BJ (cell line): ENCODE measurements at places on chromosomes 6 and 20.
A peak's percentile ranks its signal among the peaks of the same experiment; 100 is the strongest.

GRCh38 chr6:90249034-90249433 lies 47.6 kb downstream of the BACH2 start:
- no peak for DNase-seq

DNA sequence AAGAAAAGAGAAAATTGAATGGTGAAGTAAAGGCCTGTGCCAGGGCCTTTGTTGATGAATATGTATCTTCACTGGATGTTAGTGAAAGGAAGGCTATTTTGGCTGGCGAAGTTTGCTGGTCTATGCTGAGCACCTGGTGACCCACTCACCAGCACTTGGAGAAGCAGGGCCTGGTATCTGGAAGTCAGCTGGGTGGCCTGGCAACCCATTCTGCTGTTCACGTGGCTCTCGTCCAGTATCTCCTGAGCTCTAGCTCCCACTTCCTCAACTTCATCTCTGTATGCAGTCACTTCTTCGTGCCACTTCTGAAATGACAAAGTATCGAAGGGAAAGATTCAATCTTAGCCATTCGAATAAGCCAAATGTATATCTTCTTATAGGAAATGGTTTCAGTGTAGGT lies 283.7 kb downstream of the SYNE1 start:
- no peak for DNase-seq

DNA sequence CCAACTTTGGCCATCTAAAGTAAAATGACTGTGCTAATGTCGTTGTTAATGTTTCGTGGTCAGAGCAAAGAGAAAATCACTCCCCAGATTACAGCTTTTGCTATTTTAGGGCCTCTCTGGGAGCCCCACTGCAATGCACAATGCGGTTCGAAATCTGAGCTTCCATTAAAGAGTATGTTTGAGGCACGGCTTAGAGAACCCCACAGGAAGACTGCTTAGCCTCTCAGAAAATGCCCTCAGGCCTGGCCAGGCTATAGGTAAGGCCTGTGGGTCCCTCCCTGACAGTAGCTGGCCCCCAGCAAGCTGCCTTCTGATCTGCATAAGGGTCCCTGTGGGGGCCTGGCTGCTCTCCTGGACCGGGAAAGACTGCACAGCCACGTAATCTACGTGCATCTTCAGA lies 274.6 kb downstream of the PTPRT start:
- DNase-seq: no peak

DNA sequence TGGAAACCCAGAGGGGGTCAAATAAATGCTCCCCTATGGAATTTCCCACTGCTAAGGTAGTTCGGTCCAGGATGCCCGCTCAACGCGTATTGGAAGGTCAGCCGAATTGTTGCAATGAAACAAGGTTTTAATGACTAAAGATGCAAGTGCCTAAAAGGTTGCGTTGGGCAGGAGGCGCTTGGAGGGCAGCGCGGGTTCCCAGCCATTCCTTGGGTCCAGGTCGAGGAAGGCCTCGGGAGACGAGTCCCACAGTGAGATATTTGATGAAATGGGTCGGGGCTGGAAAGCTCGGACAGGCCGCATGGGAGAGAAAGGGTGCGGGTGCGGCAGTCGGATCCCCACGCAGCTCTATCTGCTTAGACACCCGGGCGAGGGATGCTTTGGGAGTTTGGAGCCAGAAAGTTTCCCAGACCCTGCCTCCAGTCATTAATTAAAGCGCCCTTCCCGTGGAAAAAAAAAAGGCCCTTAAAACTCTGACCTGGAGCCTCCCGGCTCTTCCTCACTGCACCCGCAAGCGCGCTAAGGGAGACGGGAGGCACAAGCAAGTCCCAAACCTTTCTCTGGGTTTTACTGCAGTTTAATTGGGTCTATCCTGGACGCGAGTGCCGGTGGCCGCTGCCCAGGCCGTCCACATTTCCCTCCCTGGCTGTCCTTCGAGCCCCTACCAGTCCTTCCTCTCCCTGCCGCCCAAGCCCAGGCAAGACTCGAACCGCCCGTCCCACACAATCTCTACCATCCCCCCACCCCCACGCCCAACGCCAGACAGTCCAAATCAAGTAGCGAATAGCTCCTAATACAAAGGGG lies 24.2 kb downstream of the TFAP2A start:
- DNase-seq: no peak

- no peak for DNase-seq
Observed at GRCh38 chr6:15402406-15403045, 156.7 kb downstream of the JARID2 start.

DNA sequence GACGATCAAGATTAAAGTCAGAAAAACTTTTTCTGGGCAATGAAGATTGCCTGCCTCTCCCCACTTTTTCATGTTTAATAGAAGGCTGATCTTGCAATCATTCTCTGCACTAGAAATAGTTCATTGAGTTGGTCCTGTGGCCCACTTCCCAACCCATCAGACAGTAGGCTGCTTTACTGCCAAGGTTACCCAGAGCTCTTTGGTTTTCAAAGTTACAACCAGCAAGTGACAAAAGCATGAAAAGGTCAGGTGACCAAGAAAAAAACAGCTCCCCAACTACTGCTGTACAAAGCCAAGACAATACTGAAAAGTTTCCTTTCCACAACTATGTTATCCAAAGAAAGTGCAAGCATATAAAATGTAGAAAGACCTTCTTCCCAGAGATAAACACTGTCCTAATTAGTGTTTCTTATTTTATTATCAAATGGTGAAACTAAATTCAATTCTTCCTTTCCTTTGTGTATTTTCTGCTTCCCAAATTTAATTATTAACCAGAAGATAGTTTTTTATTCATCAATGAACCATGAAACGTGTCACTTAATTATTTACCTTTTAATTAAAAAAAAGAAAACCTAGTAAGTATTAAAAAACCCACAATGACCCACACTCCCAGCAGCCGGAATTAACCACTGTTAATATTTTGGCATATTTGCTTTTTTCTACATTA lies 16.6 kb downstream of the DNAAF9 start:
- DNase-seq: no peak

DNA sequence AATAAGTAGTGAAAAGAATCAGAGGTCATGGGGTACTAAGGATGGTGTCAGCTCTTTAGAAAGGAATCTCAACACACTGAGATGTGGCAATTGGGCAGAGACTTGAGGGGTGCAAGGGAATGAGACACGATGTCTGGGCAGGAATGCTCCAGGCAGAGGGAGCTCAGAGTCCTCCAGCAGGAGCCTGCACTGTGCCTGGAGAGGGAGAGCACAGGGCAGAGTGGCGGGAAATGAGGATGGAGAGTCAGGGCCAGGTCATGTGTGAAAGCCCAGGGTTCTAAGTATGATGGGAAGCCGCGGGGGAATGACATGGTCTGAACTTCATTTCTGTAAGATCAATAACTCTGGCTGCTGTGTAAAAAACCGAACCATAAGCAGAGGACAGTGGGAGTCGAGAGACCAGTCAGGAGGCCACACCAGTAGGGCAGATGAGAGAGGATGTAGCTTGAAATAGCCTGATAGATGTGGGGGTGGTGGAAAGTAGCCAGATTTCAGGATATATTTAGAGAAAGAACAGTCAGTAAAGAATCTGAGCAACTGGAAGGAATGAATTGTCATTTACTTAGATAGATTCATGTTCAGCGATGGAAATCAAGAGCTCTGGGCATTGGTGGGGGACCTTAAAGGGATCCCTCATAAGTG lies 133.4 kb upstream of the DTNBP1 start:
- no peak for DNase-seq

DNA sequence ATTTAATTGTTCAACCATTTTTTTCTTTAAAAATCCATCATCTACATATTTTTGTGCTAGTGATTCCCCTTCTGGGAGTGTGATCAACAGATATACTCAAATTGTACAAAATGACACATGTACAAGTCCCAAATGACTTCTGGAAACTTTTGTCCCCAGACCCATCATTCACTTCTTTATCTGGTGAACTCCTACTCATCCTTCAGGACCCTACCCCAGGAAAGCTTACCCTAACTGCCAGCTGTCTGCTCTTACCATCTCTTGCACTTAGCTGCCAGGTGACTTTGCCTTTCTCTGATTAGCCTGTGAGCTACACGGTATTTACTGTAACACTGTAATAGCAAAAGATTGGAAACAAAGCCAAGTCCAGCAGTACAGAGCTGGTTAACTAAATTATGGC lies 55.3 kb downstream of the JPH2 start:
- DNase-seq: no peak

DNA sequence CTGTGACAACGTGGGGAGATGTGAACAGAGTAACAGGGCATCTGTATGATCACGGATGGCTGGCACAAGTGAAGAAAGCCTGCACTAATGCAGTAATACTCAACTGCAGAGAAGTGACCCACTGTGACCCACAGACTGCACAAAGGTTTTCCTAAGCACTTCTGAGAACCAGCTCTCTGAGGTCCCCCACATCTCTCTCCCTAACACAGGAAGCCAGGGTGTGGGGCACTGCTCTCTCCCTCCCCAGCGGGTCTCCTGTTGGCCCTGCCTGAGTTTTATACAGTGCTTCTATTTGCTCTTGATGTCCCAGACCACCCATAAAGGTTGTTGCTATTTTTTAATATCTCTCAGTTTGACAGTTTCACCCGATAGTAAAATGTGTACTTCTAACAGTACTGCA lies 11.3 kb downstream of the APMAP start:
- DNase-seq: no peak

DNA sequence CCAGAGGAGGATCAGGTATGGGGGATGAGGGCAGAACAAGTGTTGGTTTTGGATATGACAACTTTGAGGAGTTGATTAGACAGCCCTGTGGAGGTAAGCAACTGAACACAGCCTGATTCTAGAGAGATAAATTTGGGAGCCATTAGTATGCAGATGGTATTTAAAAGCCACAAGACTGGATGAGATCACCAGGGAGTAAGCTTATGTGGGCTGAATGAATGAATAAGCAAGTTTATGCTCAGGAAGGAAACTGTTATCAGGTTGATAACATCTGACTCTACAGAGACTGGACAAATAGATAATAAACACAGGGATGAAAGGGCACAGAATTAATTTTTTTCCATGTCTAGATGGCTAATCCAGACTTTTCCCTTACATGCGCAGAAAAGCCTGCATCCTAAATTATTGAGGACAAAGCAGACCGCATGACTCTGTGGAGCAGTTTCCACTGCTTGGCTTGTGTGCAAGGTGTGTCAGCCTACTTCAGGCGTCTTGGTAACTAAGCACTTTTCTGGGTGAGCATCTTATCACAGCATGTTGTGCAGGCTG lies 150.6 kb downstream of the GJA10 start:
- DNase-seq: peak; percentile 57

DNA sequence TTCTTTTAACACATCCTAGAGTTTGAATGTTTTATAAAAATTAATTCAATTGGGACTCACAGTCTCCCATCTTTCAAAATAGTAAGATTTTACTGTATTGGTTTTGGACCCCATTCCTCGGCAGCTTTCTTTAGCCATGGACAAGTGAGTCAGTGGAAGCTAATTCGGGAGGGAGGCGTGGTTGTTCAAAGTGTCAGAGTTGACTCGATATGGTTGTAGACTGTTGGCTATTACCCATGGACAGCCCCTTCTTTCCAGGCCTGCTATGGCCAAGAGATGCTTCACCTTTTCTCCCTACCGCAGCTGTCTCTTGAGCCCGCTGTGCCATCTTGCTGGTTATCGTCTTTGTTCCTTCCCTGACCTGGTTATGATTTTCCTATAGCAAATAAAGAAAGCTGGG lies 243.0 kb downstream of the CD83 start:
- DNase-seq: no peak

GRCh38 chr20:35991142-35991771 lies 22.9 kb downstream of the CNBD2 start:
- no peak for DNase-seq

- no peak for DNase-seq
Observed at GRCh38 chr6:23823421-23823820, 302.6 kb upstream of the NRSN1 start.

DNA sequence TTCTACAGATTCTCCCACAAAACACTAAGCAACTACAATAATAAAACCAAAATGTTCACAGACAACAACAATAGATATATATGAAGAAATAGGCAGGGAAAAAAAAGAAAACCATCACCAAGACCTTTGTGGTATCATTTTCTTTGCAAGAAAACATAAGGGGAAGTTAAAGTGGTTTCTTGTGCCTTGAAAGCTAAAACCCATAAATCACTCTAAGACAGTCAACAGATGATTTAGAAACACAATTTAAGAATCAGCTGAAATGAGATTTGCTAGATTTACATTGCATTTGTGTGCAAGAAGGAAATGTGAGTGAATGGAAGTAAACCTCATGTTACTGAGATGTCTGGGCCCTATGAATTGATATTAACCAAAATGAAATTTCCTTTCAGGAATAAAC lies 1265.4 kb upstream of the GJE1 start:
- DNase-seq: no peak

DNA sequence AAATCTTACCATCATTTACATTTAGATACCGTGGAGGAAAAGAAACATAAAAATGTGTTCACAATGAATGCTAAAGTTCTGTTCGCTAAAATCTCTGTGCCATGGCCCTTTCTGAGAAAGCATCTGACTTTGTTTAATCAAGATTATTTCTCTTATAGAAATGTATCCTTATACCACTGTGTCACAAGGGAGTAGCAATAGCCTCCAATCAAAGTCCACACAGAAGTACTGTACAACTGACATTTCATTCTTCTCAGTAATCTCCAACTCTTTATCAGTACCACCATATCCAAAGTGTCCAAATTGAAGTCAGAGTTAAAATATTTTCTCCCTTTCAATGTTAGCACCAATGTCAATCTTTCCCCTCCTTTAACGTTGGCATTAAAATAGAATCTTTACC lies 6.1 kb downstream of the FERMT1 start:
- DNase-seq: no peak

DNA sequence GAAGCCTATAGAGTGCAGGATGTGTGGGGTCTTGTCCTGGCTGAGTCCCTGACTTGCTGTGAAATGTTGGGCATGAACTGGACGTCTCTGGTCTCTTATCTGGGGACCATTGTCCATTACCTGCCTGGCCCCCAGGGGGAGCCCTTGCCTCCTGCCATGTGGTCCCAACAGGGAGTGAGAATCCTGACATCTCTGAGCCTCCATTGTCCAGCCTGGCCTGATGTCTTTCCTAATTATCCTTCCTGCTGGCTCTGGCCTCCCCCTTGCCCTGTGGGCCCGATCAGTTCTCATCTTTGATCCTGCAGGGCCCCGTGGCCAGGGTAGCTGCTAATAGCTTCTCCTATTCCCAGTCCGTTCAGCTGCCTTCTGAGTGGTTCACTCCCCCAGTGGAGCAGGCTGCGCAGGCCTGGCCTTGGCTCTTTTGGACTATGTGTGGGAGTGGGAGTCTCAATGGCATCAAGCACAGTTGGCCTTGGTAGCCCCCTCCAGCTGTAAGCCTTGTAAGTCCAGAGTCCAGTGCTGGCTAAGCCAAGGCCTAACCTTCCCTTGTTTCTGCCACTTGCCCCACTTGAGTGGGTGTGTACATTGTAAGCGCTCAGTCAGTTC lies 77.9 kb upstream of the RALY start:
- no peak for DNase-seq

- DNase-seq: no peak
Observed at GRCh38 chr6:30206799-30207618, 6.2 kb downstream of the TRIM26 start.

GRCh38 chr20:48720256-48720985 lies 107.4 kb downstream of the PREX1 start:
- DNase-seq: no peak

- no peak for DNase-seq
Observed at GRCh38 chr20:36818185-36818584, 44.6 kb upstream of the DSN1 start.

- DNase-seq: no peak
Observed at GRCh38 chr6:137283940-137284810, 65.0 kb upstream of the IFNGR1 start.
